ENCODE measurements at places on chromosomes 12 and 14.

DNA sequence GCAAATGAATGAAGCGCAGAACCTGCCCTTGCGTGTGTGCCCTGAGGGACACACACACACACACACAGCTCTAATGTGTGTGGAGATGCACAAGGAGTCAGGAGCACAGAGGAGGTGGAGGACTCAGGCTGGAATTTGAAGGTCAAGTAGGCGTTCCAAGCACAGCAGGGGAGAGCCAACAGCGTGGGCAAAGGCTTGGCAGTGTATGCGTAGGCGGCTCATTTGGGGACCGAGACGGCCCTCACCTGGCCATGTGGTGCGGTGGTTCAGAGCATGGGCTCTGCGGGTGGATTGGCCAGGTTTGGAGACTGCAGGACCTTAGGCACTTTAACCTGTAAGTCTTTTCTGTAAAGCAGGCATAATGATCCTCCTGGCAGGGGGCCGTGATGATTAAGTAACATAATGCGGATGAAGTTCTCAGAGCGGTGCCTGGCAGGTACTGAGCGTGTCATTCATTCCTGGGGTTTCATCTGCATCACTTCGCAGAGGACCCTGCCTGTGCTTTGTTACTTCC is 69.5 kb upstream of the SLC24A4 start:
- DNase-seq, result no peak

- no peak for DNase-seq
These were observed 43.0 kb downstream of the BTG1 start for GRCh38 chr12:92102606-92103005.

DNA sequence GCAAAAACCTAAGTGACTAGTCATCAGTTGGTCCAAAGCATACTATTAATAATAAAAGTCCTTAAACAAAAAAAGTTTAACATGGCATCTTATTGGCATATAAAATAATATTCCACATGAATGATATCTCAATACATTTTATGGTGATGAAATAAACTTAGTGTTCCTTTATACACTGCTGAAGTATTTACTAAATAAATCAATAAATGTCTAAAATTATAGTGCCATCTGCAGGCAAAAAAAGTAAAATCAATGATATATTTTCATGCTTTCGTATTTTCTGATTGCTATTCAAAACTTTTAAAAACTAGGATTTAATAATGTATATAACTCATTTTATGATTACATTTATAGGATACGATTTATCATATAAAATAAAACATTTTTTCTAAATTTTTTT is 30.5 kb downstream of the PUS7L start:
- no peak for DNase-seq

GRCh38 chr12:79597910-79598309 is 92.9 kb downstream of the PAWR start:
- DNase-seq, result no peak

DNA sequence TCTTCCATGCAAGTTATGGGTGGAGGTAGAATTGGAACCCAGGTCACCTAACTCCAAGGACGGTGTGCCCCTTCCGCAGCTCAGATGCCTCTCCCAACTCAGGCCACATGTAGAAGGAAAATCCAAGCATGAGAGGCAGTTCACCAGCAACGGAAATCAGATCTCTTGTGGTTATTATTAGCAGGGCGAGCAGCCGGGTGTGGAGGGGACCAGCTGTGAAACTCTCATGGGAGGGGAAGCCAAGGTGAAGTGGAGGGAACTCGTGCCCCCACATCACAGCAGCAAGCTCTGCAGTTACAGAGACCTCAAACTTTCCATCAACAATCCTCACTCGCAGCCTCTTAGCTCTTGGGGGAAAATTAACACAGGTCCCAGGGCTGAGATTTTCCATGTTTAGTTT is 79.7 kb downstream of the KSR2 start:
- DNase-seq, result no peak

- no peak for DNase-seq
These were observed 6.3 kb downstream of the RACGAP1 start for GRCh38 chr12:50018968-50019367.

- DNase-seq, result no peak
These were observed 177.4 kb downstream of the DICER1 start for GRCh38 chr14:94979891-94980290.

GRCh38 chr14:75315144-75315543 is 36.5 kb downstream of the FOS start:
- peak; percentile 44 for DNase-seq

DNA sequence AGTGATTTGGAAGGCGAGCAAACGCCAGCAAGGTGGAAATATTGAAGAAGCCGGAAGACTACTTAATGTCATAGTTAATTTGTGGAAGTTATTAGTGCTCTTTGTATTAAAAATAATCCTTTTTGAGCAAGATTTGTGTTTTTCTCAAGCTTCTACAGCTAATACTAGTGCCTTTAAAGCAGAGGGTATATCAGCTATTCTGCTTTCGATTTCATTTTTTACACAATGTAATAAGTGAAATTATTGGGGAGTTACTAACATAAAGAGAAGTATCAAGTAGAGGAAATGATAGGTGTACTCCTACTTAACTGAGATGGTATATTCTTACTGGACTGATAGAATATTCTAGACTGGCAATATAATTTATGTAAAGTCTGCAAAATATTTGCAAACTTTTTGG is 392.4 kb upstream of the DCN start:
- no peak for DNase-seq

DNA sequence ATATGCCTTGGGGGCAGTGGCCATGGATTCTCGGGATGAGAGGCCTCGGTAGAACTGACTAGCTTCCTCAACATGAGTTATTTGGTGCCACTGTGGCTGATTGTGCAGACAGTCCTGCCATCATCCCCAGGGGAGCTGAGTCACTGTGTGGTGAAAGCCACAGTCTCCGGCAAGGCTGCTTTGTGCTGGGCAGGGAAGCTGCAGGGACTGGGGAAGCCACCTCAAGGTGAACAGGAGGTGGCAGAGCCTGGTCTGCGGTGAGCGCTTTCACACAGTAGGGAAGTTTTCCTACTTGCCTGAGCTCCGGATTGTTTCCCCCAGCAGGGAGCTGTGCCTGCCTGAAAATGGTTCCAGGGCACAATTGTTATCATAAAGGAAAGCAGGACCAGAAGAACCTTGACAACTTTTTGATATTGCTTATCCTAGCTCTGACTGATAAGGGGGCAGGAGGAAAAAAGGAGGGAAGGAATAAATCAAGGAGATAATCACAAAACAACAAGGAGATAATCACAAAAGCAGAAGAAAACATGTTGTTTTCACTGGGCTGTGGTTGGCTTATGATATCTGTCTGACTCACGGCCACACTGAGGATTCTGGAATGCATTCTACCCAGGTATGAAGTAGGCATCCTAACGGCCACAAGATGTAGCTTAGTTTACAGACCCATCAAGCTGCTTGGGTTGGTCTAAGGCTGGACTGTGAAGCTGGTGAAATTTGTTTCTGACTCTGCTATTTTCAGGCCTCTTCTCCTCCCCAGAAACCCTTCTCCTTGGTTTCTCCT is 32.2 kb upstream of the GNG2 start:
- peak; percentile 91 for DNase-seq

GRCh38 chr12:118103601-118104382 is at the start of gene VSIG10:
TSS of gene VSIG10 (minus strand) at chr12:118104011. CDS start at chr12:118103671, 340 bp downstream.
- peak; percentile 68 for DNase-seq

DNA sequence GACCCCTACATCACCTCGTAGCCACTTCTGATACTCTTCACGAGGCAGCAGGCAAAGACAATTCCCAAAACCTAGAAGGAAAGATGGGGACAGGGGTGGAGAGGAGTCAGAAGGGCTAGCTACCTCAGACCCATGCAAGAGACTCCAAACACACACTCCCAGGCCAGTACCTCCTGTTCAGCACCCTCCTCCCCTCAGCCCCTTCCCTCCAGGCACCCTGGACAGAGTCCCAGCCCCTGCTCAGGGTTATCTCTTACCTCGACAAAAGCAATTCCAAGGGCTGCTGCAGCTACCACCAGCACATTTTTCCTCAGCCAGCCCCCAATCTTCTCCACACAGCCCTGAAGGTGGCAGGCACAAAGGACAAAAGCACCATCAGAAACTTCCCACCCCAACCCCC is 3.3 kb downstream of the CD63 start:
- no peak for DNase-seq

GRCh38 chr12:22529281-22530060 is 14.9 kb downstream of the C2CD5 start:
- DNase-seq, result peak; percentile 13

DNA sequence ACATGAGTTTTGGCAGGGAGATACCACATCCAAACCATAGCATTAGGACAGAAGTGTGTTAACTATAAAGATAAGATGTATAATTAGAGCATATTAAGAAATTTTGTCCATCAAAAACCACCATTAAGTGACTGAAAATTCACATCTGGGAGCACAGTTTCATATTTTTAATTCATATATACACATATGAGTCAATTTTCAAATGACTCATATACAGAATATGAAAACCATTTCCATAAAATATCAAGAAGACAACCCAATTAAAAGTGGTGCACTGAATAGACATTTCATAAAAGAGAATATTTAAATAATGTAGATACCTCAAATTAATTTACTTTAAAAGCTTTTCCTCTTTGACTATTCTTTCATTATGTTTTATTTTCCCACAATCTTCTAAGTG is 25.3 kb downstream of the MUCL1 start:
- DNase-seq, result peak; percentile 39

GRCh38 chr12:3792623-3793288 is 39.8 kb upstream of the CRACR2A start:
- no peak for DNase-seq

GRCh38 chr14:34098045-34098984 is 147.4 kb upstream of the EGLN3 start:
- peak; percentile 33 for DNase-seq

GRCh38 chr14:22532345-22533056 is 56.5 kb downstream of the DAD1 start:
- peak; percentile 90 for DNase-seq

- no peak for DNase-seq
These were observed 211.0 kb upstream of the NUDT4 start for GRCh38 chr12:93166541-93167307.

DNA sequence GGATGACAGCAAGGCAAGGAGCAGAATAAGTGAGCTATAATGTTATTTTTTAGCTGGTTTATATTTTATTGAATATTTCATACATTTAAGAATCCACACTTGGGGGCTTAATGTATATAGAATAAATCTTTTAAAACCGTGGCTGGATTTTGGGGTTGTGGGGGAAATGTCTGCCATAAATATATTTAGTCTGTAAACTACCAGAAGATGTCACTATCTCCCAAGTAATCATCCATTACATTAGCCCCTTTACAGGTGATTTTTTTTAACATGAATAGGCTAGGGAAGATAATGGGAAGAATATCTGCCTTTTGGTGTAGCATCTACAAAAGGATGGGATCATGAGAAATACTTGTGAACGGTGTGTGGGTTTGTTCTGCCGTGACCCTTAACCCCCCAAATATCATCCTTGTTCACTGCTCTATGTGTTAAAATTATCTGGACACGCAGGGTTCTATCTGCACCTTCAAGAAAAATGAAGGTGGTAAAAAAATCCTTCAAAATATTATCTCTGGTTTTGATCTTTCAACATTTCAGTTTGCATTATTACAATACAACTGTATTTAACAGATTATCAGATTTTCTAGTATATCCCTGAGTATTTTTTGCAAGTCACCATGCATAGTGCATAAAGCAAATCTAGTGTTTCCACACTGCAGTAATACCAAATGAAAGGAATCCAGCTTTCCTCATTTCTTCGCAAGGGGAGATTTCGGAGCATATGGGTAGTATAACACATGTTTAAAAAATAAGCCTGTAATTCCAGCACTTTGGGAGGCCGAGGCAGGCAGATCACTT is 8.0 kb upstream of the SLC17A8 start:
- peak; percentile 13 for DNase-seq

DNA sequence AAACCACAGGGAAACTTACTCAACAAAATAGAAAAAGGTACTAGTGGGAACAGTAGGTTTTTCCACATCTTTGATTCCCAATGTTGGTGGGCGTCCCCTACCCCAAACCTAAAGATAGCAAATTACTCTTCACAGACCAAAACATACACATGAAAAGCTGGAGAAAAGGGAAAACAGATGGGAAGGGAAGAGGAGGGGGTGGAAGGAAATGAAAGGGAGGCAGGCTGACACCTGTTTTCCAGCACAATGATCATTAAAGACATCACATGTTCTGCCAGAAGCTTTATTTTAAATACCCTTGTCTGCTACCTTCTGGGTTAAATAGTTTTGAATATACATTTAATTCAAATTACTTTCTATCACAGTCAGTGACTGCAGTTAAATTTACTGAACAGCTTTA is 1617.9 kb upstream of the SEL1L start:
- DNase-seq, result no peak

DNA sequence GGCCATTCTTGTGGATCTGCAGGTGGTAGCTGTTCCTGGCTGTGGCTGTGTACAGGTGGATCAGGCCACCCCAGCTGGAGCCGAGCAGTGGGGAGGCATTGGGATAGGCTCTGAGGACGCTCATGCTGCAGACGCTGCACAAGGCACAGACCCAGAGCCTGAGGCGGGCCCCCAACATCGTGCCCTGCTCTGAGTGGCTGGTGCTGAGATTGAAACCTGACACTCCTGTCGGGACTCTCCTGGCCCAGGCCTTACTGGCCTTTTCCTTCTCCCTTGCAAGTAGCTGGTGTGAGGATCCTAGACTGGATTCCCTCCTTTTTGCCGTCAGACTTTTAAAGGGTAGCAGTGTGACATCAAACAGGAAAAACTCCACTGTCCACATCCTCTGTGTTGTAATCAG is at the start of gene FGF23:
Gene FGF23, minus strand, starts transcription at position 308 of the 400 bp plus-strand sequence. Its CDS starts 130 bp downstream, at position 178.
- DNase-seq, result peak; percentile 27

DNA sequence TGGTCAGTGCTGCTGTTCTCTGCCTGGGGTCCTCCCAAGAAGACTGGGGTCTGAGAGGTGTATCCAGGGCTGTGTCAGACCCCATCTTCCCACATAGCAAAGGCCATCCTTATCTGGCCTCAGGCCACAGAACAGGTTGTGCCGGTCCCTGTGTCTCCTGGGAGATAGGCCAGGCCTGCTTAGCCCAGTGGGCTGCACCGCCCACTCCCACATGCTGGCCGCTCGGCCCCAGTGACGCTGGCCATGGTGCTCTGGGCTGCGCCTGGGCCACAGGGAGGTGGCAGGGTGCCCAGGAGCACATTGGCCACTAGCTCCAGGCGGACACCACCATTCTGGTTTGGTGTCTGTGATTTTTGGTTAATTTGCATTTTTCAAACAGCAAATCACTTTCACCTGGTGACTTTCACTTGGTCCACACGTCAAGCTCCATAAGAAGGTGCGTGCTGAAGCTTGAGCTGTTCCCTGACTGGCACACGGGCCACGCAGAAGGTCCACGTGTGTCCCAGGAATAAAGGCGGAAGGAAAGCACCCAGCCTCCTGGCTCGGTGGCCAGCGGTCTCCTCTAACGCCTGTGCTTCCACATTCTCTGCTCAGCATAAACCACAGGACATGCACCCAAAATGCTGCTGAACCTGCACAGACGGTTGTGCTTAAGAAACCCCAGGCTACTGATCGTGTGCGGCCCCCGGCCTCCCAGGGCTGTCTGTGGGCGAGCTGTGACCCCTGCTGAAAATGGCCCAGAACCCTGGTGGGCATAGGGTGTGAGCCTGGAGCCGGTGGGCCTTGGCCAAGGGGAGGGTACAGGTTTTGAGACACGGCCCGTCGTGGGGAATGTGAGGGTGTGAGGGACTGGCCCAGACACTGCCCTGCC is 4.6 kb downstream of the FBRSL1 start:
- no peak for DNase-seq
